HFFc6 (cell line): ENCODE measurements at places on chromosomes 6 and 20. TPM values are rescaled to one million over a fixed set of nuclear protein-coding genes. Genes with fewer than 3 reads are reported as not detected.

Gene LY6G6F
- not detected in 2 replicates for total RNA-seq

Gene ANKRD66
- not detected in 3 replicates for total RNA-seq

DNA sequence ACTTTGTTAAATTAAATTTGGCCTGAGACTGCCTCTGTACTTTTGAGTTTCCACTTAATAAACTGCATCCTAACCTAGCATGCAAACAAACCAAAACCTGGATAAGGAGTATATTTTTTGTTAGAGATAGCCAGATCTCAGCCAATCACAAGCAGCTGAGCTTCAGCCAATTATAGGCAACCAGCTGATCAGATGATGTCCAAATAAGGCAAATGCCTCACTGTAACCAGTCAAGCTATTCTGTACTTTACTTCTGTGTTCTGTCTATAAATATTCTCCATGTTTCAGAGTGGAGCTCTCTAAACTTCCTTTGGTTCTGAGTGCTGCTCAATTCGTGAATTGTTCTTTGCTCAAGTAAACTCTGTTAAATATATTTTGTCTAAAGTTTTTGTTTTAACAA lies 194.6 kb upstream of the RGS17 start:
- no peak for DNase-seq

DNA sequence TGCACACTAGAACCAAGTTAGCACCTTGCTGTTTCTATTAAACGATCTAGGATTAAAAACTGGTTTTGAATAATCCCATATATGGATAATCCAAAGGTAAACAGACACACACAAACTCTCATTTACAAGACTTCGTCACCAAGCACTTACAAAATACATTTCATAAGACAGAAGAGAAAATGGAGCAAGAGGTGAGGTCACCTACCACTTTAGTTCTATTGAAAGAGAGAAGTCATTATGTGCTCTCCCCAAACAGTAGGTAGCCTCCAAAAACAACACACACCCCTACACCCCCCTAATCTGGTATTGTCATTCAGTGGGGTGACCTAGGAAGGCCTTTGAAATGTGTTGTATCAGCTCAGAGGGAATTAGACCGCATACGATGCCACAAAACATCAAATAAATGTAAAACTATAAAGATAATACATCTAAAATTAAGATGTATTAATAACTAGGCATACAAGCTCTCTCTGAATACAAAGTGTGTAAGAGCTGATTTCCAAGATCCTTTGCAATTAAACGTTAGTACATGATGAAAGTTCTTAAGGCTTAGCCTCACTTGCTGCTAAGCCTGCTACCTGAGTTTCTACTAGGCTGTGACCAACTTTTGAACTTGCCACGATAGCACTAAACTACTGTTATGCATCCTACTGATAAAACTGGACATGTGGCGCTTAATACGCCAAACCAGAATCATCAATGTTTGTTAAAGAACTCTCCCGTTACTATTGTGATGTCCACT lies 1.6 kb downstream of the SRPK1 start:
- no peak for DNase-seq

Gene DACT2
- not detected in 2 replicates for total RNA-seq

GRCh38 chr6:75936682-75937081 lies 135.8 kb downstream of the IMPG1 start:
- DNase-seq: no peak
